ENCODE measurements at places on chromosomes 2 and 18.

- no peak for DNase-seq
Observed at GRCh38 chr2:43367012-43367782, 140.8 kb upstream of the ZFP36L2 start.

GRCh38 chr2:30871980-30872789 is 64.9 kb upstream of the CAPN13 start:
- no peak for DNase-seq

- no peak for DNase-seq
Observed at GRCh38 chr18:55559739-55560138, 28.3 kb downstream of the TCF4 start.

DNA sequence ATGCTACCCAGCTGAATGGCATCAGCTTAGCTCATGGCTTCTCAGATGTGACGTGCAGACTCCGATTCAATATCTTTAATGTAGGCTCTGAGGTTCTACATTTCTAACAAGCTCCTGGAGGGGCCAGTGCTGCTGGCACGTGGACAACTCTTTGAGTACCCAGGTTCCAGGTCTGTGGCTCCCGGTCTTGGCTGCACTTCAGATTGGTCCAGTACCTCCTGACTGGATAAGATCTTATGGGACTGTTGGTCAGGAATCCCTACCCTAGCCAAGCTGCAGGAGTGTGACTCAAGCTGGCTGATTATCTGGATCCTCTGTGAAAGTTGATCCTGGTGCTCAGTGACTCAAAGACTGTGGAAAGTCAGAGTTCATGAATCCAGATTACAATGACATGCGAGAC is 222.1 kb downstream of the ANKRD30B start:
- DNase-seq = no peak

DNA sequence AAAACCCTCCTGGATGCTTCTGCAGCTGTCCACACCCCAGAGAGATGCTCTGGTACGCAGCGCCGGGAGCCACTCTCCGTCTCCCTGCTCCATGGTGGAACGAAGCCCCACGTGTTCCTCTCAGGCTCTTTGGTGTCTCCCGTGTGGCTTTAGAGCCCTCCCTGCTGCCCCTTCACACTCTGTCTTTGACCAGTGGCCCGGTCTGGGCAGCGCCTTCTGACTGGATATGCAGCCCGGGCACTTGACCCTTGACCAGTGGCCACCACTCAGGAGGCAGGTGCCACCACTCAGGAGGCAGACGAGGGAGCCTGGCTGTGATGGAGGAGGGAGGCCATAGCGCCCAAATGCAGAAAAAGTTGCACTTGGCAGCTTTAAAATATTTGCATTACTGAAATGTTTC is 214.5 kb upstream of the SALL3 start:
- no peak for DNase-seq

- DNase-seq = no peak
Observed at GRCh38 chr2:151483546-151483945, 73.8 kb downstream of the RIF1 start.

GRCh38 chr2:99543247-99543646 is 53.4 kb upstream of the REV1 start:
- no peak for DNase-seq

- DNase-seq = no peak
Observed at GRCh38 chr2:60484133-60484645, 69.3 kb downstream of the BCL11A start.

GRCh38 chr2:13522917-13523821 is 806.4 kb downstream of the TRIB2 start:
- DNase-seq = no peak

- no peak for DNase-seq
Observed at GRCh38 chr2:15155959-15156574, 405.1 kb downstream of the NBAS start.

DNA sequence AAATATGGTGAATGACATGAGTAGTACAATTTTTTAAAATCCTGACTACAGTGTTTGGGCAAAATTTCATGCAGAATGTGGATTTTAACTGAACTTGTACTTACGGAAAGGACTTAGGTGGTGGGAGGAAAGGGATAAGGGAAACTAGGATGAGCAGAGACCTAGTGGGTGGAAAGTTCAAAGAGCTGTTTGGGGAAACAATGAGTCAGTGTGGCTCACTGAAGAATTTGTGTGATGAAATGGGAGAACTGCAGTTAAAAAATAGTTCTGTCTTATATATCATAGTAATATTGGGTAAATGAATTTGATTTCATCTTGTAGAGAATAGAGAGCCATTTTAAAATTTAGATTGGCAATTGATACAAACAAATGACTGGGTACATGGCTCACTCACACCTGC is 220.1 kb upstream of the CTAGE1 start:
- no peak for DNase-seq

- peak; percentile 30 for DNase-seq
Observed at GRCh38 chr2:119694845-119695521, 16.0 kb downstream of the TMEM177 start.

DNA sequence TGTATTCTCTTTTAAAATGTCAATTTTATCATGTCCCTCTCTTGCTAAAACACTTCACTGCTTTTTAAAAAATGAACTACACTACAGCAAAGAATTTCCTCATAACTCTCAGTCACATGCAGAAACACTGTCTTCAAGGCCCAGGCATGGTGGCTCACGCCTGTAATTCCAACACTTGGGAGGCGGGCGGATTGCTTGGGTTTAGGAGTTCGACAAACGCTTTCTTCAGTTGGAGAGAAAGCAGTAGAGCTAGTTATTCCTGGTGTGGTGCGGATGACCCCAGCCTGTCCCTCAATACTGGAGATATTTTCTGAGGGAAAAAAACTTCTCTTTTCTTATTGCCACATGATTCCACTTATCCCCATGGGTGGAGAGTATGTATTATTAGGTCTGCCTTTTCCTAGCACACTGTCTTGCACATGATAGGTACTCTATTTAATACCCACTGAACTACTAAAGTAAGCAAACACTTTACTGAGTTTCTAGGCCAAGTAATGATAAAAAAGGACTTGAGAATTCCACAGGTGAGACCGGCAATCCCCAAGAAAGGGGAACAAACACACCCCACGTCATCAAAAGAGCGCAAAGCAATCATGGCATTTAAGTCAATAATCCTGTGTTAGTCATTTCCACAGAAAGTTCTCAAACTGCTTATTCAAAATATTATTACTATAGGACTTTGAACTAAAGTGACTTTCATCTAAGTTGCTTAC is 77.1 kb downstream of the SPIRE1 start:
- DNase-seq = no peak

GRCh38 chr2:44560352-44560751 is 198.6 kb downstream of the CAMKMT start:
- DNase-seq = no peak

- peak; percentile 20 for DNase-seq
Observed at GRCh38 chr18:23131693-23132319, 3.5 kb upstream of the CABLES1 start.

DNA sequence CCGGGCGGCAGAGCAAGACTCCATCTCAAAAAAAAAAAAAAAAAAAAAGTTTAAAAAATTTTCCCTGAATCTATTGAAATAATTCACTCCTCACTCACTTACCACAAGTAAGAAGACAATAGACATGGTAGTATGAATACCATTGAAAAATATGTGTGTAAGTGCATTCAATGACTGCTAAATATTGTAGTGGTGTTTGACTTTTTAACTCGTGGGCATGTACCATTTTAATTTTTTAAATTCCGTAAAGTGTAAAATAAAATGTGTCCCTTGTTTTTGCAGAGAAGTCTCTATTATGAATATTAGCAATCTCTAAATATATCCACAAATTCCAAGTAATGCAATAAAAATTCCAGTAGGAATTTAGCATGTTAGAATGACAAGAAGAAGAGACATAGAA is 134.1 kb downstream of the COPS8 start:
- no peak for DNase-seq

GRCh38 chr2:158756976-158757375 is 38.1 kb upstream of the DAPL1 start:
- no peak for DNase-seq

GRCh38 chr2:198499539-198499938 is 695.1 kb downstream of the PLCL1 start:
- no peak for DNase-seq

GRCh38 chr2:160392201-160392600 is 101.4 kb downstream of the RBMS1 start:
- DNase-seq = no peak

GRCh38 chr2:42138163-42139015 is 30.8 kb upstream of the EML4 start:
- no peak for DNase-seq

DNA sequence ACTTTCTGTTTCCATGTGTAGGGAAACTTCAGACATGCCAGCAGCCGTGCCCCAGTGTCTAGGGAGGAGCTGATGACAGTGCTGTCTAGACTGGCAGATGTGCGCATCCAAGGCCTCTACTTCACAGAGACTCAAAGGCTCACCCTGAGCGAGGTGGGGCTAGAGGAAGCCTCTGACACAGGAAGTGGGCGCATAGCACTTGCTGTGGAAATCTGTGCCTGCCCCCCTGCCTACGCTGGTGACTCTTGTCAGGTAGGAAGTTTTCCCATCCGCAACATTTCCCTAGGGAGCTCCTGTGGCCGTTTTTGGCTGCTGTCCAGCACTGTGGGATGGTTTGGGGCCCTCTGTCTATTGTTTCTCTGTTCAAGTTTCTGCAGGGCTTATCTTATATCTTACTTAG is 143.1 kb upstream of the TTC39C start:
- peak; percentile 74 for DNase-seq

GRCh38 chr2:98487806-98488189 is 43.1 kb downstream of the INPP4A start:
- no peak for DNase-seq

DNA sequence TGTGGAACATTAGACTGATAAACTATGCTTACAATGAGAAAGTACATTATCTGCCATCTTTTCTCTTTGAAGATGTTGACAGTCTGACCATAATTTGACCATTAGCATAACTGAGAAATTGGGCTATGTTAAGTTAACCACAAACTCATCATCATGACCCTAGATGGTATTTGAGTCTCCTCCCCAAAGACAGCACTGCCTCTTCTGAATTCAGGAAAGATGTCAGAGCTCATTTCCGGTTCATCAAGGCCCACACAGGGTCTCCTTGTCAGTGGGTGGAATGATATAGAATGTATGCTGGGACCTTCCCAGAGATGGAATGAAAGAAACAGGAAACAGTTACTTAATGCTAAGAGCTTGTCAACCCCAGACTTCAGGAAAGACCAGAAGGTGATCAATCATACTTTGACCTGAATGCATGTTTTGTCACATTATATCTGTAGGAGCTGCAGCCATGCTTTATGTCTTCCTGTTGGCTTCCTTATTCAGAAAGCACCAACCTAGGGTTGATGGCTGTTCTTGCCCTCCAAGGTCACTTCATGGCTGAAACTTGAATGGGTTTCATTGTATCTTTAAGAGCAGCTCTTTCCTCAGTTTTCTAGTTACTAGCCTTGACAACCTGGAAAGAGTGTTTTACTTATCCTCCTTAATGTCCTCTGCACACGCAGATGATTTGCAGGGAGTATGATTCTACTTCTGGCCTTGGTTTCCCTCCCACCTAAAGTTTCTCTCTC is 99.1 kb upstream of the NEUROD1 start:
- DNase-seq = no peak

DNA sequence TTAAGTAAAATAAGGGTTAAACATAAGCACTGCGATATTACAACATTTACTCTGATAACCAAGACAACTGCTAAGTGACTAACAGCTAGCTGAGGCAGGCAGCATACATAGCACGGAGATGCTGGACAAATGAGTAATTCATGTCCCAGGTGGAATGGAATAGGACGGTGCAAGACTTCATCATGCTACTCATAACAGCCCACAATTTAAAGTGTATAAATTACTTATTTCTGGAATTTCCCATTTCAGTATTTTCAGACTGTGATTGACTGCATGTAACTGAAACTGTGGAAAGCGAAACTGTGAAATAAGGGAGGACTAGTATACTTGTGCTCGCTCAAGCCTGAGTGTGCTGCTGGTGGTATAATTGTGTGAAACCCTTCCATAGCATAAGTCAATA is 12.9 kb downstream of the IER3IP1 start:
- no peak for DNase-seq

DNA sequence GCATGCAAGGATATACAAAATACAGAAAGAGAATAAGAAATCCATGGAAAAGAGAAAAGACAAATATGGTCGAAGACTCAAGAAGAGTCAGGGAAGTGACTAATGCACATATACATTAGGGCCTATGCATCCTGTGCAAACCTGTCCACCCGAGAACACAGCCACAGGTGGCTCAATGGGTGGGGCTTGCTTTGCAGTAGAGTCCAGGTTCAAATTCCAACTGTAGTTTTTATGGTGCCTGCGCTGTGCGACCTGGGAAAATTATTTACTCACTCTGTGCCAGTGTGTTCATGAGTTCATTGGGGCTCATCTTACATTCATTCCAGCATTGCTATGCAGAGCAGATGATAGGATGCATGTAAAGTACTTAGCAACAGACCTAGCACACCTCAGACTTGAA is 244.7 kb downstream of the CTNNA2 start:
- DNase-seq = no peak

DNA sequence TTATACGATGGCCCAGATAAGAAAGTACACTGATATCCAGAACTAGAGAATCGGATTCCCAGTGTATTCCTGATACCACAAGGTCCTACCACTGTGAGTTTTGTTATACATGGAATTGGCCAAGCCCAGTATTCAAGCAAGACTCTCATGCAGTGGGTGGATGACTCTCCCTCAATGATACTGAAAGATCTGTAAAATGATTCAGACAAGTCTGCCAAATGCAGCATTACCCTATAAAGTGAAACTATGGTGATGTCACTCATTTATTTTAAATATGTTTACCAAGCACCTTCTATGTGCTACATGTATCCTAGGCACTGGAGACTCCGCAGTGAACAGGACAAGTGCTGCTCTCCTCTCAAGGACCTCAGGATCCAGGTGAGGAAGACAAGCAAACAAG is 22.6 kb downstream of the MYO5B start:
- DNase-seq = no peak

- DNase-seq = no peak
Observed at GRCh38 chr2:188813315-188813714, 160.9 kb upstream of the COL3A1 start.

DNA sequence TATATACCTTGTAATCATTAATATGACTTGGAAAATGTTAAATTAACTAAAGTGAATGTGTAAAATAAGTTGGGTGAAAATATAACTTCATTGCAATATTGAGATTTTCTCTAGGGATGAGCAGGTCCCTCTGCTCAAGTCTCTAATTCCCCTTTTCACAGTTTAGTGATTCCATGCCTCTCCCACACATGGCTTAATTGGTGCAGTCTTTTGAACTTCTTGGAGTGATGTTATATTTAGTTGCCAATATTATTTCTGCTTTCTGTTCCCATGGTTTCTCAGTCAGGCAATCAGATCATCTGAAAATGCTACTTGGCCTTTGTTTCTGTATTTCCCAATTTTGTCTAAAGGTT is 233.7 kb upstream of the SPOPL start:
- DNase-seq = no peak

Data from naive thymus-derived CD8-positive, alpha-beta T cell (primary cell).